Occipital lobe (tissue), 3 donors: ENCODE measurements at places on chromosomes 1 and 21.

GRCh38 chr1:180232521-180233043, 2.5 kb downstream of the LHX4 start:
- no peak for DNase-seq

- no peak for DNase-seq
These were observed 38.8 kb downstream of the WDR4 start for GRCh38 chr21:42840411-42841155.

DNA sequence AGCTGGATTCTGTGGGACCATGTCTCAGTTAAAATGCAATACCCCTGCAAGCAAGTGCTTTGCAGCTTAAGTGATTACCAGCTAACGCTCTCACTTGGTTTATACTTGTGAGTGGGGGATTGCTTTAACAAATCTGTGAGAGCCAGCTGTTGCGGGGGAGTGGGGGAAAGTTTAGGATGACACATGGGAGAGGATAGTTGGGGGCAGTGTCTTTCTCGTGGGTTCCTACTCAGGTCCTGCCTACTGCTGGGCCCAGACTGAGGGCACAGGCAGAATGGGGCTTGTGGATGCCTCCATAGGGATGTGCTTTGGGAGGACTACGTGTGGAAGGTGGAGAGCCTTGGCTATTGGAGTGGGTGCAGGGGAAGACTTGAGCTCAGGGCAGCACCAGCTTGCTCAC, 60.1 kb downstream of the ELK4 start:
- no peak for DNase-seq

DNA sequence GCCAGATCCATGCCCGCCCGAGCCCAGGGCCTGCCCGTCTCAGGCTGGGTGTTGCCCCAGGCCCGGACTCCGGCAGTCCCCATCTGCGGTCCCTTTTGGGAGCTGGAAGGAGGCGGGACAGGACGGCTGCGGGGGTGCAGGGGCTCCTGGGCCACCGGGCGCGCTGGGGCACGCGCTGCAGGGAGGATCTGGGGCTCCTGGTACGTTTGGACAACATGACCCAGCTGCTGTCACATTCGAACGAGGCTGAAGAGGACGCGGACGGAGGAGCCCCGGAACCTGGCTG, 6.6 kb upstream of the CALML6 start:
- no peak for DNase-seq

GRCh38 chr1:29698033-29698432, 461.7 kb downstream of the PTPRU start:
- no peak for DNase-seq

DNA sequence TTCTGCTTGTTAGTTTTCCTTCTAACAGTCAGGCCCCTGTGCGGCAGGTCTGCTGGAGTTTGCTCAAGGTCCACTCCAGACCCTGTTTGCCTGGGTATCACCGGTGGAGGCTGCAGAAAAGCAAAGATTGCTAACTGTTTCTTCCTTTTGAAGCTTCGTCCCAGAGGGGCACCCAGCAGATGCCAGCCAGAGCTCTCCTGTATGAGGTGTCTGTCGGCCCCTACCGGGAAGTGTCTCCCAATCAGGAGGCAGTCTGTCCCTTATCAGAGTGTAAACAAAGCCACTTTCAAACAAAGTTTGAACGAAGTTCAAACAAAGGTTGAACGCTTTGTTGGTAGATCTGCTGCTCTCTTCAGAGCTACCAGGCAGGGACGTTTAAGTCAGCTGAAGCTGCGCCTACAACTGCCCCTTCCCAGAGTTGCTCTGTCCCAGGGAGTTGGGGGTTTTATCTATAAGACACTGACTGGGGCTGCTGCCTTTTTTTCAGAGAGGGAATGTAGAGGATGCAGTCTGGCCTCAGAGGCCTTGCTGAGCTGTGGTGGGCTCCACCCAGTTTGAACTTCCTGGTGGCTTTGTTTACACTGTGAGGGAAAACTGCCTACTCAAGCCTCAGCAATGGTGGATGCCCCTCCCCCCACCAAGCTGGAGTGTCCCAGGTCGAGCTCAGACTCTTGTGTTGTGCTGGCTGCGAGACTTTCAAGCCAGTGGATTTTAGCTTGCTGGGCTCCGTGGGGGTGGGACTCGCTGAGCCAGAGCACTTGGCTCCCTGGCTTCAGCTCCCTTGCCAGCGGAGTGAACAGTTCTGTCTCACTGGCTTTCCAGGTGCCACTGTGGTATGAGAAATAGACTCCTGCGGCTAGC, 401.8 kb downstream of the SRGAP2C start:
- no peak for DNase-seq

GRCh38 chr1:219660666-219661463, 48.0 kb upstream of the ZC3H11B start:
- peak; percentile 86 for DNase-seq

GRCh38 chr1:24427545-24427862, 11.9 kb downstream of the NIPAL3 start:
- DNase-seq, result no peak

DNA sequence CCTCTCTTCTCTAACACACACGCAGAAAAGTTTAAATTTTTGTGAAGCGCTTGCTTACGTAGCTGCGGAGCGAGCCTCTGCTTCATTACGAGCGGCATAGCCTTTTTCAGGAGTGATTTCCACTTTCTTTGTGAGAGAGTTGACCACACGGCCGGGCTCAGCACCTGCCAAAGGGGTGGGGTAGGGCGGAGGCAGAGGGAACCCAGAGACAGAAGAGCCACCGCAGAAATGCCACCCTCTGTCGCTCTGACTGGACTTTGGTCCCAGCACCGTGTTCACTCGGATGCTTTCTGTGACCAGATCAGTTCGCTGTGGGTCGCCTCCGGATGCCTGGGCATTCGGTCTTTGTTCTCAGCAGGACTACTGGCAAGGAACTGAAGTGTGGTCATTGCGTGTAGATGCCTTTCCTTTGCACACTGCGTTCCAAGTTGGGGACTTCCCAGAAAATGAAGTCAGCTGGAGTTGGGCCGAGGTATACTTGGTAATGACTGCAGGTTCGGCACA, 883 bp downstream of the CHODL start:
- DNase-seq, result no peak

DNA sequence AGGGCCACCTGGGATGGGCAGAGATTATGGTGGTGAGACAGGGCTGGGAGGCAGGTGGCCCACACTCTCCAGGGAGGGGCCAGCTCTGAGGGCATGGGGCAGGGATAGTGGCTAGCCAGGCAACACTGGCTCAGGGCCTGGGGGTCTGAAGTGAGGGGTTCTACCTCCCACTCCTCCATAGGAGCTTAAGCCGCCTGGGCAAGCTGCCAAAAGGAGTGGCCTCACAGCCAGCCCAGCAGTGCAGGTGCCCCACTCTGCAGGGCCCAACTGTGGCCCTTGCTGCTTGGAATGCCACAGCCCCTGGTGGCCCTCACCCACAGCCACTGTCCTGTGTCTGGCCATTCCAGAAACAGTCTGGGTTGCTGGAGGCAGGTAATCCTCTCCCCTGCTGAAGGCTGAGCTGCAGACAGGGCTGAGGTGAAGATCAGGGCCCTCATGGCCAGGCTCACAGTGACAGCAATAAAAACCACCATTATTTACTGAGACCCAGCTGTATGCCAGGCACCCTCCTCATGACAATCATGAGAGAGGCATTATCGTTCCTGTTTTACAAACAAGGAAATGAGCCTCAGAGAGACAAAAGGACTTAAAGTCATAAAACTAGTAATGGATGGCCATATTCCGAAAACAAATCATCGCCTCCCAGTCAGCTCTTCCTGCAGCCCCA, 31.0 kb downstream of the KIF21B start:
- DNase-seq, result no peak

DNA sequence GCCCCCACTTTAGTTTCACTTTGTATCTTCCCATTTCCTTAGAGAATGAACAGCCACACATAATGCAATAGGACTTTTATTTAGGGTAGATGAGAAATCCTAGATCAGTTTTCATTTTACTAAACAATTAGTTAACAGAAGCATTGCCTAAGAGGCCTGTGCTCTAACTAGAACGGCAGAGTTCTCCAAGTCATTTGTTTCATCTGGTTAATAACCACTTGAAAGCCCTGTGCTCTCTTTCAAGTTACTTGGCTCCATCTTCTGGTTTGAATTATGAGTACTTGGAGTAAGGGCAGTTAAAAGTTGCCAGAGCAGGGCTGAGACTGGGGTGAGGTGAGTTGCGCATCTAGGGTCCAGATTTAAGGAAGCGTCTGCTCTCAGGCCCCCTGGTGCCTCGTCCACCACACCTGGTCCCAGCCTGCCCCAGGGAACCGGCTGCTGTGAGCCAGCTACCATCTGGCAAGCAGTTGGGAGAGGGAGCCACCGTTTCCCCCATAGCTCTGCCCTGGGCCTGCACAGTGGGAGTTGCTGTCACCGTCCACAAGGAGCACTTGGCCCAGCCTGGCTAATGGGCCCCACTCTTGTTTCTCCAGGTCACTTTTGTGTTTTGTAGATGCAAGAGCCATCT, 18.1 kb upstream of the SLC44A3 start:
- DNase-seq, result no peak

GRCh38 chr1:64748222-64748621, 3.3 kb downstream of the RAVER2 start:
- no peak for DNase-seq

- no peak for DNase-seq
These were observed 64.7 kb downstream of the PRPF38A start for GRCh38 chr1:52469108-52469507.

DNA sequence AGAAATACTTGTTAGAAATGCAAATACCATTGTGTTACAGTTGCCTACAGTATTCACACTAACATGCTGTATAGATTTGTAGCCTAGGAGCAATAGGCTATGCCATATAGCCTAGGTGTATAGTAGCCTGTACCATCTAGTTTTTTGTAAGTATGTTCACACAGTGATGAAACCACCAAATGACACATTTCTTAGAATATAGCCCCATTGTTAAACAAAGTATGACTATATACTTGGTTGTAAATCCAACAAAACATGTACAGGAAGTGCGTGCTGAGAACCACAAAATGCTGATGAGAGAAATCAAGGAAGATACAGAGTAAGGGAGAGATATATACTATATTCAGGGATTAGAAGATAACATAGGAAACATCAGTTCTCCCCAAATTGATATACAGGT, 92.2 kb downstream of the POU2F1 start:
- DNase-seq, result no peak

DNA sequence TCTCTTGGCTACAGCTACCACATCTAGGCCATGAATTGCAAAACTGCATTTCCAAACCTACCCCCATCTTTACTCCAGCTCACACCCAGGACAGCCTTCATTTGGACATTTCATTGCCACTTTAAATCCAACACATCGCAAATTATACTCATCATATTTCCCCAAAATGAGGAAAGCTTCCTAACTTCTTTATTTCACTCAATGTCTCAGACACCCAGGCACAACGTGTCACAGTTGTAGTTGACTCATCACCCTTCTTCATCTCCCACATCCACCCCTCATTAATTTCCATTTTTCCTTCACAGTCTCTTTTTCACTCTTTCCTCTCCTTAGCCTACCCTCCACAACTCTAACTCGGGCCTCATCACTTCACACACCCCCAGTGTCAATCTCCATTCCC, 6.7 kb downstream of the OTUD7B start:
- no peak for DNase-seq

GRCh38 chr1:171179318-171180227, 5.5 kb upstream of the FMO2 start:
- no peak for DNase-seq

DNA sequence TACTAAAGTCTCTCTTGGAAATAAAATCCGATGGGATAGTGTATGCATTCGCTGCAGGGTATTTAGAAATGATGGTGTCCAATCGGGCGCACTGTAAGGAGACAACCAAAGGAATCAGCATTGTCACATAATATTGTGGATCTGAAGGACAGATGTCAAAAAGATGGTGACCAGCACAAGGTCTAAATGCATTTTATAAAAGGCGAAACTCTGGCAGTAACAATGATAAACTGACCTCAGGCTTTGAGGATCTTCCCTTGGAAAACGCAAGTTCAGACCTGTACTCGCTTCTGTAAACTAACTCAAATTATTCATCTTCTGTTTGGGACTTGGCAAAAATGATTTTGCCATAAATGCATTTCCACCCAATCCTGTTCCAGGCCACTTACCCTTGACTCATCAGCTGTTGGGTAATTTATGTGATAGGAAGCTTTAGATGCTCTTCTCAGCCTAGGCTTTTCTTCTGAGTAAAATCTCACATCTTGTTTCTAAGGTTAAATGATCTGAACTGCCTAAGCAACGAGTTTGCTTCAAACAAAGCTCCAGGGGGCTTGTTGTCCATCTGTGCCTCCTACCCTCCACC, 33.8 kb downstream of the STPG1 start:
- DNase-seq, result no peak

- DNase-seq, result peak; percentile 48
These were observed 99.2 kb upstream of the GRIK3 start for GRCh38 chr1:37133276-37134145.

DNA sequence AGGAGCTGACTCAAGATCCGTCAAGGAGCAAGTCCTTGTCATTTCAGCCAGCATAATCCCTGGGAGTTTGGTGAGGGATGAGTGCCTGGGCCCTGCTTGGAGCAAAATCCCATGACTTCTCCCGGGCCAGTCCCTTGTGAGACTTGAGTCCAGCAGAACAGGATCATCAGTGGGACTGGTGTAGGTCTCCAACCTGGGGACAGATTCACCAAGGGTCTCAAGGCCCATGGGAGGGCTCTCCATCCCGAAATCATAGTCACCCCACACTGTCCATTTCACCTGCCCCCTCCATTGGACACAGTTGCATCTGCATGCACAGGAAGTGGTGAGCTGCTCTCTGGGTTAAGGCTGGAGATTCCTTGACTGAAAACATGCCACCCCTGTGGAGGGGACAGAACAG, 178.2 kb downstream of the FOXD2 start:
- DNase-seq, result no peak

DNA sequence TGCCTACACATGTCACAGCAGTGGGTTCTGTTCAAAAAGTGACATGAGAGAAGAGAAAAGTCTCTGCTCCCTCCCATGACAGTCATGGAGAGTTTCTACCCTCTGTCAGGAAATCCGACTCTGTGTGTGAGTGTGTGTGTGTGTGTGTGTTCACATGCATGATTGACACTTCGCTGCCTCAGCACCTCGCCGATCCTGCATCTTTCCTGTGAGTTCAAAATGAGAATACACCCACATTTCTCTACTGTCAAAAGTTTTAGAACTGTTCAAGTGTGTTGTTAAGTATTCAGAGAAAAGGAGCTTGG, 46.2 kb upstream of the COX20 start:
- DNase-seq, result no peak

- no peak for DNase-seq
These were observed 28.4 kb downstream of the RNF11 start for GRCh38 chr1:51264451-51264850.

DNA sequence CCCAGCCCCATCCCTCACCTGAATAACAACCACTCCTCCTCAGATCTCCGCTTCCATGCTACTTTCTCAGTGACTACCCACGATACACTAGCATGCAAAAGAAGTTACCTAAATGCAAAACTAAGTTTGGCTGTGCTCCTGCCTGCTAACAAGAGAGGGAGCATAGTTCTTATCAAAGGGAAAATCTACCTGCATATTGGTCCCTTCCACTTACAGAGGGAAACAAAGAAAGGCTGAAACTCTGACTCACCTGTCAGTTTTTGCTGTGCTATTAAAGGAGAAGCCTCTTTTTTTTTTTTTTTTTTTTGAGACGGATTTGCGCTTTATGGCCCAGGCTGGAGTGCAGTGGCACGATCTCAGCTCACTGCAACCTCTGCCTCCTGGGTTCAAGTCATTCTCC, 43.8 kb upstream of the RAVER2 start:
- no peak for DNase-seq

- DNase-seq, result no peak
These were observed 87.4 kb downstream of the FASLG start for GRCh38 chr1:172746091-172746949.

- peak; percentile 48 for DNase-seq
These were observed 11.7 kb downstream of the NKAIN1 start for GRCh38 chr1:31227891-31228568.

GRCh38 chr1:233883671-233884070, 20.8 kb upstream of the SLC35F3 start:
- no peak for DNase-seq
